ENCODE measurements at places on chromosomes 5 and 9. TPM values are rescaled to one million over a fixed set of nuclear protein-coding genes. Genes with fewer than 3 reads are reported as not detected.

The PCDHA8 gene
- not detected for total RNA-seq

The PRDM9 gene
- not detected for total RNA-seq

The GCNT4 gene
- total RNA-seq: 3.1 TPM

The EQTN gene
- 0.78 TPM for total RNA-seq

The ZNF883 gene
- 5.9 TPM for total RNA-seq

The ABLIM3 gene
- total RNA-seq: 7.6 TPM

The NEK6 gene
- 26.0 TPM for total RNA-seq

Data from airway epithelial cell (primary cell).